Caco-2 (cell line): ENCODE measurements at places on chromosomes 7 and 10. TPM values are rescaled to one million over a fixed set of nuclear protein-coding genes. Genes with fewer than 3 reads are reported as not detected.
A peak's percentile ranks its signal among the peaks of the same experiment; 100 is the strongest.

GRCh38 chr10:11894381-11895107, 71.4 kb downstream of the PROSER2 start:
- H3K27ac ChIP-seq, result no peak overlapping the region
- DNase-seq, result no peak
- H3K36me3 ChIP-seq, result no peaks in the 10 kb centered on the region
- H3K27me3 ChIP-seq, result no peaks in the 10 kb centered on the region
- H3K4me3 ChIP-seq, result no peak overlapping the region
- H3K4me1 ChIP-seq, result peaks cover 25% of the 10 kb centered on the region

DNA sequence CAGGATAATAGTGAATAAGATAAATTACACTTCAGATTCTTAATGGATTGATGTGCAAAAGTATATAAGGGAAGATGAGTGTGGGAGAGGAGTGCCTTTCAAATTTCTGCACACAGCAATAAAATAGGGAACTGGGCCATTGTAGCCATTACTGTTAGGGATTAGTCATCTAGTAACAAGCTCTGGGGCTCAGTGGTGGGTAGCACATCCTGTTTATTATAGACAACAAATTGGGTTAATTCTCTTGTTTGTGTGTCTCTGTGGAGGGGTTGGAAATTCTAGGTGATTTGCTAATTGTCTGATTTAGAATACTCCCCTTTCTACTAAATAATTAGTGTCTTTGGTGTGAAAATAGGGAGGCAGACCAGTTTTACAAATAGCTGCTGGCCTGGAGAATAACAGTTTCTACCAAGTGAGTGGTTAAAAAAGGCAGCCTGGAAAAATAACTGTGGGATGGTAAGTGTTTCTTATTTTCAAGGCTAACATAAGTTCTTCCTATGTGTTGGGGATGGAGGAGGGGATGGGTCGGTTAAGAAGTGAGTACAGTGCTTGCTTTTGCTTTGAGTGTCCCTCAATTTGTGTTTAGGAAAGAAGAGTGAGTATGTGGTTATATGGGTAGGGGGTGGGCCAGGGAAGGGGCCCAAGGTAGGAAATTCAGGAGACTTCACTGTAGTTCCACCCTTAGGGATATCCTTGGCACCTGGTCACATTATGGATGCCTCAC, 43.3 kb upstream of the TMEM248 start:
- H3K27ac ChIP-seq, result no peak overlapping the region
- H3K4me1 ChIP-seq, result peaks cover 14% of the 10 kb centered on the region
- no peaks in the 10 kb centered on the region for H3K36me3 ChIP-seq
- no peaks in the 10 kb centered on the region for H3K27me3 ChIP-seq

DNA sequence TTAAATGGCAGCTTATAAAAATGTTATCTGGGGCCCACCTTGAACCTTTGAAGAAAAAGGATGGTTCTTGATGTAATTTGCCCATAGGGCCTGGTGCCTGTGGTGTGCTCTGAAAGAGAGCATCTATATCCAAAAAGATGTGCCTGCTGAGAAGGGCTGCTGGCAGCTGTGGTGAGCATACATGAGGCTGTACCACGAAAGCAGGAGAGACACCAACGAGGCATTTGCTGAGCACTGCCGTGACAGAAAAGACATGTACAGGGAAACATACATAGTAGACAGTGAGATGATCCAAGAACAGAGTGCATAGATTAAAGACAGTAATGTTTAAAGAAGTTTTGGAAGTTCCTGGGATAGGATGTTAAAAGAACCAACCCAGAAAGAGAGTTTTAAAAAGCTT, 664.5 kb downstream of the PHTF2 start:
- no peaks in the 10 kb centered on the region for H3K4me1 ChIP-seq
- no peak for DNase-seq
- no peak overlapping the region for H3K27ac ChIP-seq

GRCh38 chr10:70254778-70255328, 21.6 kb upstream of the PPA1 start:
- no peak overlapping the region for H3K27ac ChIP-seq
- DNase-seq, result no peak
- no peak overlapping the region for H3K4me3 ChIP-seq

- H3K4me1 ChIP-seq, result no peaks in the 10 kb centered on the region
- DNase-seq, result no peak
These were observed 5.6 kb downstream of the STRA8 start for GRCh38 chr7:135239263-135239662.

DNA sequence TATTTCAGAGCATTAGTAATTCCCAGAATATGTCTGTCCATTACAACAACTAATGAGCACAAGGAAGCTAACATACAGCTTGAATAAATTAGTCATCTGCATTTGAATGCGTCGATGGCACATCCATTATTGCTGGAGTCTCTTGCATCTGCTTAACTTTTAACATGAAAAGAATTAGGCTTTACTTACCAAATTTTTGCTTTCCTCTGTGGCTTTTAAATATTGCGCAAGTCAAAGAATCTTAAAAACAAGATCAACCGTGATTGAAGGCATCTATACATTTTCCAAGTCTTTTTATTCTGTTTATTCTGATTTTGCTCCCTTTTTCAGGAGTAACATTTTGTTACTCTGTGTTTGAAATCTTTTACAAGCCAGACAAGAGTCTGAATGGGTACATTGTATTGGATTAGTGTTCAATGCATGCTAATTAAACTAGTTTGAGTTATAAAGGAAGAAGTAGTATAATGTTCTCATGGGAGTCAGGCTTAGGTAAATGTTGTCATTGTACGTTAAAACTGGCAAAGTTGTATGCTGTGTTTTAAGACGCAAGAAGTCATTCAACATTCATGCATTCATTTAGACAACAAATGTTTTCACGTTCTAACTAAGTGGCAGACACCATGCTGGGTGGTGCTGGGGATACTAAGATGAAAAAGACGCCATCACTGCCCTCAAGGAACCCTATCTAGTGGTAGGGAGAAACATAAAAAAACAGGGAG, 4.0 kb upstream of the CACNB2 start:
- peaks cover 4% of the 10 kb centered on the region; the same call in 1 of the 2 replicates for H3K4me1 ChIP-seq
- no peak overlapping the region for H3K4me3 ChIP-seq
- H3K36me3 ChIP-seq, result no peaks in the 10 kb centered on the region
- H3K27me3 ChIP-seq, result peaks cover 5% of the 10 kb centered on the region

- no peak overlapping the region for H3K4me3 ChIP-seq
- no peaks in the 10 kb centered on the region for H3K36me3 ChIP-seq
- no peak for DNase-seq
- H3K27ac ChIP-seq, result no peak overlapping the region
- H3K4me1 ChIP-seq, result no peaks in the 10 kb centered on the region
These were observed 79.7 kb upstream of the FERD3L start for GRCh38 chr7:19224951-19225350.

- H3K4me1 ChIP-seq, result no peaks in the 10 kb centered on the region
- H3K36me3 ChIP-seq, result no peaks in the 10 kb centered on the region
- no peaks in the 10 kb centered on the region for H3K27me3 ChIP-seq
- no peak overlapping the region for H3K27ac ChIP-seq
These were observed 519.3 kb upstream of the MKI67 start for GRCh38 chr10:128645486-128645885.

GRCh38 chr10:60654813-60655464, 123.3 kb upstream of the CDK1 start:
- no peaks in the 10 kb centered on the region for H3K27me3 ChIP-seq
- no peak for DNase-seq
- H3K36me3 ChIP-seq, result no peaks in the 10 kb centered on the region
- no peak overlapping the region for H3K4me3 ChIP-seq
- peaks cover 8% of the 10 kb centered on the region for H3K4me1 ChIP-seq
- H3K27ac ChIP-seq, result no peak overlapping the region

- H3K27me3 ChIP-seq, result no peaks in the 10 kb centered on the region
- H3K4me3 ChIP-seq, result no peak overlapping the region
- H3K27ac ChIP-seq, result no peak overlapping the region
- DNase-seq, result no peak
- H3K4me1 ChIP-seq, result no peaks in the 10 kb centered on the region
- no peaks in the 10 kb centered on the region for H3K36me3 ChIP-seq
These were observed 20.5 kb downstream of the OTUD1 start for GRCh38 chr10:23459308-23459939.

- no peak for DNase-seq
- H3K4me1 ChIP-seq, result no peaks in the 10 kb centered on the region; the same call in 1 of the 2 replicates
- no peak overlapping the region for H3K4me3 ChIP-seq
These were observed 14.8 kb downstream of the ZNF33A start for GRCh38 chr10:38025283-38025682.

DNA sequence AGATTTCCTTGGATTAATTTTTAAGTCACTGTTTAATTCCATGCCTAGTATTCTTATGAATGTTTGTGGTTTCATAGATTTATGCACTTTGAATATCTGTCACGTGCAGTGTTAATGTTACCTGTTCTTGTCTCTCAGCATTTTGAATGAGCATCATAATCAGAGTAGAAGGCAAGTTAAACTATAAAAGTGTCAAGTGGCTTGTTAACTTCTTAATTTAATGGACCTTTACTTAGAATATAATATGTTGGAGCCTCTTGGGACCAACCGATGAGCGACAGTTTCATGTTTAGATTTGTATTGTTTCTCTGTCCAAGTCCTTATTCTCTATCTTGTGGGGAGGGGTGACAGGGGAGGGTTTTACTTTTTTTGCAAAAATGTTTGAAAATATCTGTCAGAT, 50.6 kb upstream of the MTURN start:
- no peaks in the 10 kb centered on the region for H3K36me3 ChIP-seq
- no peak overlapping the region for H3K27ac ChIP-seq
- no peak for DNase-seq
- no peaks in the 10 kb centered on the region for H3K27me3 ChIP-seq

DNA sequence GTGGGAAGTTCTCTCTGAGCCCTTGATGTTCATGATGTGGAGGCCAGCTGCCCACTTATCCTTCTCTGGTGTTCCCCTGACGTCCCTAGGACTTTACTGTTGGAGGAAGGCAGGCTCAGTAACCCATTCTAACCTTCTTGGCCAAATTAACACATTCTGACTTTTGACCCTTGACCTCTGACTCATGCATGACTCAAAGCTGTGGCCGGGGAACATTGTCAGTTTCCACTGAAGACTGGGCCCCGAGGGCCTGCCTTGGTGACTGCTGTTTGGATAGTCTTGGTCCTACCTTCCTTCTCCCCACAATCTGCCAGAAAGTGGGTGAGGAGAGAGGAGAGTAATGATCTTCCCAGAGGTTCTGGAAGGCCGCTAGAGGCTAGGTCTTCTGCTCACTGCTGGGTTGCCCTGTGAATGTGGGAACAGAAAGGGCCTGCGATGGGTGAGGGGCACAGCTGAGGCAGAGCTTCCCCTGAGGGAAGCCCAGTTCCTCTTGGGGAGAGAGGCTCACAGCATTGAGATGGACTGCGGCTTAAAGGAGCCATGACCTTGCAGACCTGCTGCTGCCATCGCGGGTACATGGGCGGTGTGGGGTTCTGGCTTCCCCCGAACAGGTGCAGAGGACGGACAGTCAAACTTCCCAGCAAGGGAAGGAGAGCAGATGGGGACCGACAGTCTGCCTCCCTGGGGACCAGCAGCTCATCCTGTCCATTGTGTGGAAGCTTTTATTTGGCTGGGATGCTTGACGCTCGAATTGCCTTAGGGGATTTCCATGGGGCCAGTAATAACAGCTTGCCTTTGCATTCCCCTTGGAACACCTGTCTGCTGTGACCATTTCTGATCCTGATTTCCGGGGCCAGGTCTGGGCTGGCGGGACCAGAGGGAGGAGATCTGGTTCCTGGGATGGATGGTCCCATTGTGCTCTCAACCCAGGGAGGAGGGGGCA, 43.8 kb downstream of the ADAMTS14 start:
- H3K4me3 ChIP-seq, result no peak overlapping the region
- DNase-seq, result peak; percentile 63
- peaks cover 17% of the 10 kb centered on the region for H3K4me1 ChIP-seq
- peak overlapping the region; percentile 47 for H3K27ac ChIP-seq
- H3K36me3 ChIP-seq, result no peaks in the 10 kb centered on the region
- no peaks in the 10 kb centered on the region for H3K27me3 ChIP-seq

DNA sequence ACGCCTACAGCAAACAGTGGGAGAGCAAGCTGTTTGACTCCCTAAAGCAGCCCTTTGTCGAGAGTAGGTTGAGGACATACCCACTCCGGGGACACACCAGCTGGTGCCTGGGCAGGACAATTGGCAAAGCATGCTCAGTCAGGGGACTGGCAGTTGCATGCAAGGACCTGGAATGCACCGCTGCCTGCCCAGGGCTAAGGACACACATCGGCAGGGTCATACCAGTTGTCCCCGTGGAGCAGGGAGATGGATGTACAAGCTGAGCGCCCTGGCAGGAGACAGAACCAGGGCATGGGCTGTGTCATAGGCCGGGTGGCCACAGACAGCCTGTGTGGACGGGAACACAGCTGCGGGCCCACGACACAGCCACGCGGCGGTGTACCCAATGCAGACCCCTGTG, 18.3 kb upstream of the ELN start:
- DNase-seq, result no peak
- H3K4me3 ChIP-seq, result no peak overlapping the region
- H3K36me3 ChIP-seq, result no peaks in the 10 kb centered on the region
- no peak overlapping the region for H3K27ac ChIP-seq

DNA sequence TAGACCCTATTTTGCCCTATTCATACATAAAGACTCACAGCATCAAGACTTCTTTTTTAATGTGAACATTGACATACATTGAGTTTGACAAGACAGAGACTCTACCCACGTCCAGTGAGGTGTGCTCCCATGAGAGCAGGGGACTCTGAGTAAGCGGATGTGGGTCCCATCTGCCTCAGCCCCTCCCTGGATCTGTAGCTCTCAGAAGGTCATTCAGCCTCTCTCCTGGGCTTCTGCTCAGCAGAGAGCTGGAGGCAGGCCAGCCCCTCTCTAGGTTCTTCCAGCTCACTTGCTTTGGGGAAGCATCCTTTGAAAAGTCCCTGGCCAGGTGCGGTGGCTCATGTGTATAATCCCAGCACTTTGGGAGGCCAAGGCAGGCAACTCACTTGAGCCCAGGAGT, 146.9 kb upstream of the ZMIZ1 start:
- no peaks in the 10 kb centered on the region for H3K4me1 ChIP-seq
- no peaks in the 10 kb centered on the region for H3K36me3 ChIP-seq
- H3K27me3 ChIP-seq, result no peaks in the 10 kb centered on the region
- no peak overlapping the region for H3K27ac ChIP-seq
- H3K4me3 ChIP-seq, result no peak overlapping the region
- DNase-seq, result no peak

- H3K27me3 ChIP-seq, result no peaks in the 10 kb centered on the region
- H3K27ac ChIP-seq, result no peak overlapping the region
- DNase-seq, result no peak
These were observed 142.3 kb upstream of the HPS1 start for GRCh38 chr10:98589007-98589406.

GRCh38 chr10:72719941-72720592, 28.1 kb downstream of the MCU start:
- H3K36me3 ChIP-seq, result no peaks in the 10 kb centered on the region; the same call in 1 of the 2 replicates
- H3K27me3 ChIP-seq, result no peaks in the 10 kb centered on the region
- DNase-seq, result no peak
- H3K4me3 ChIP-seq, result no peak overlapping the region
- peaks cover 10% of the 10 kb centered on the region for H3K4me1 ChIP-seq

COL26A1 gene
- total RNA-seq, result 19.1 and 23.3 TPM in 2 replicates

CHAT gene
- 0.18 and 0.32 TPM in 2 replicates for total RNA-seq

MACROH2A2 gene
- 5.1 and 6.1 TPM in 2 replicates for total RNA-seq

CRHR2 gene
- not detected in 2 replicates for total RNA-seq

TSPAN12 gene
- 2.9 and 4.1 TPM in 2 replicates for total RNA-seq

RAB19 gene
- 3.8 and 4.1 TPM in 2 replicates for total RNA-seq

PALD1 gene
- 8.9 and 10.3 TPM in 2 replicates for total RNA-seq

ANKRD7 gene
- total RNA-seq, result not detected in 2 replicates

CARD11 gene
- total RNA-seq, result 4.4 and 5.4 TPM in 2 replicates

ASB10 gene
- not detected in 2 replicates for total RNA-seq
